ENCODE measurements at places on chromosomes 7 and 10.

DNA sequence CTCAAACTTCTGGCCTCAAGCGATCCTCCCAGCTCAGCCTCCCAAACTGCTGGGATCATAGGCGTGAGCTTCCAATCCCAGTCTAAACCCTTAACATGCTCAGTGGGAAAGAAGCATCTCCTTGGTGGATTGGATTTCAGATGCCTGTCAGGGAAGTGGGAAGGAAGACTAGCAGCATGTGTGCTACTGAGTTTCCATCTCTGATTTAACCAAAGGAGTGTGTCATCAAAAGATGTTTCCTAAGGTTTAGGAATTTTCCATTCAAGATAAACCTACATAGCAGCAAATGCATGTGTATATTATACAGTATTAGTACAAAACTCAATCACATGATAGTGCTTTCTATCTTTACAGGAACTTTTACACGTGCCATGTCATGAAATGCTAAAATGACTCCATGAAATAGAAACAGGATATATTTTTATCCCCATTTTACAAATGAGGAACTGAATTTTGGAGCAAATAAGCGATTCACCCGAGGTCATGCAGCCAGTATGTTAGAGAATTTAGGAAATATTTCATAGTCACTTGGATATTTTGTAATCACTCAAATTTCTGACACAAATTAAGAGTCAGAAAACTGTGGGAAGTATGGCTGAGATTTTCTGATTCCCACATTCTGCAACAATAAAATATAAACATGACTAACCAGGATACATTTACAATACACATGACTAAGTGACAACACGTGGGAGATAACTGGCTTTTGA, 11.4 kb upstream of the TMEM26 start:
- no peak for DNase-seq

DNA sequence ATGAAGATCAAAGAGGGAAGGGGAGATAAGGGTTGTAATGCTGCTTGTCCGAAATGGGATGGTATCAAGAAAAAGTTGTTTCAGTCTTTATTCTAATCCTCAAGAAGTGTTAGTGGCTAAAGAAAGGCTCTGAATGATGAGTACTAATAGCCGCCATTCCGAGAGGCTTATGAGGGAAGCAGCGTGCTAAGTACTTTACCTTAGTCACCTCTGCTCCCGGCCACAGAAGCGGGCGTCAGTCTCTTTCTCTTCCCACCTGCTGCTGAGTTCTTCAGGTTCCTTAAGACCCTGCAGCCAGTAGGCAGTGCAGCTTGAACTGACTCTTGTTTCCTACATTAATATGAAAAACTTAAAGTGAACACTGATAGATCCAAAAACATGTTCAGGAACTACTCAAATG, 73.1 kb downstream of the EEPD1 start:
- no peak for DNase-seq

DNA sequence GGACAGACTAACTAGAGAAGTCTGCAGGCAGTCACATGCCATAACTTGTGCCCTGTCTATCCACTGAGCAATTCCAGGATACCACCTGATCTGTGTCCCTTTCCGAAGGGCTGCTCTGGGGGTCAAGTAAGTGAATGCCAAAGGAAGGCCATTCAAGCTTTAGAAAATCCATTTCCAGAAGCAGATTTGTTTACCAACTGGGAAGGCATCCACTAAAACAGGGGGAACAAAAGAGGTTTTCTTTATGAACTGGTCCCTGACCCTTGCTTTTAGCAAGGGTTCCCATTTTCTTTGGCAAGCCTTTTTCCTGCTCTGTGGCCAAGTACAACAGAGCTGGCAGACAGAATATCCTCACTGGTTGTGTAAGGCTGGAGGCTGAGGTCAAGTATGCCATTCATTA, 36.5 kb downstream of the ITPRID1 start:
- DNase-seq, result no peak

GRCh38 chr10:102595897-102596296, 48.4 kb upstream of the TRIM8 start:
- DNase-seq, result no peak

DNA sequence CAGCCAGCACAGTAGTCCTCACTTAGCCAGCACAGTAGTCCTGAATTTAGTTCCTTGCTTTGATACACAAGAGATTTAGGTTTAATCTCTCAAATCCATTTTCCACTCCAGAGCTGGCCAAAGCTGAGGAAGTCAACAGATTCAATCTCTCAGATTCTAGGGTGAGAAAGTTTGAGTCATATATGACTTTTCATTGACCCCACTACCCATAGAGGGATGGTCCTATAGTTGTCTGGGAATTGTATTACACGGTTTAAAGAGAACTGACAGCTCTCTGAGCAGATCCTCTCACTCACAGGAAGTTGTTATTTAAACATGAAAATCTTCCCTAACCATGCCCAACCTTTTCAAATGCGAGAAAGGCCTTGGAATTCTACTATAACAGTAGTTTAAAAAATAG, 641.8 kb upstream of the SEMA3D start:
- no peak for DNase-seq

- DNase-seq, result no peak
These were observed 19.2 kb downstream of the ELFN1 start for GRCh38 chr7:1689311-1689710.

- no peak for DNase-seq
These were observed 89.9 kb downstream of the APBB1IP start for GRCh38 chr10:26528048-26528447.

- no peak for DNase-seq
These were observed 14.5 kb downstream of the TMEM120A start for GRCh38 chr7:75979759-75980429.

DNA sequence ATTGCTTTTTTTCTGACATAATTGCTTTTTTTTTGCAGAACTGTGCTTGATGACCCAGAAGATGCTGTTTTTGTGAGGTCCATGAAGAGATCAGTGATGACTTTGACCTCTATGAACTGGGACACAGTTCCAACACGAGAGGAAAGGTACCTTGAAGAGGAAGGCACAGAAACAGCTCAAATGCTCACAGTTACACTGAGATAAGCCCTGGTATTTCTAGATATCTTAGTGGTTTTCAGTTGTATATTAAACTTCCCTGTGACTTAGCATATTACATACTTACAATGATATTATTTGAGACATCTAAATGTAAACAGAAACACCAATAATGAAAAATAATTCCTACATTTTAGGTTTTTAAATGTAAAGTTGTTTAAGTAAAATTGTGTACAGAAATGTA, 54.7 kb downstream of the LRRC72 start:
- no peak for DNase-seq

GRCh38 chr7:117592011-117592635, 112.3 kb downstream of the CFTR start:
- no peak for DNase-seq

- no peak for DNase-seq
These were observed 109.2 kb downstream of the SORCS3 start for GRCh38 chr10:104750291-104750690.

- DNase-seq, result no peak
These were observed 283.2 kb downstream of the ARL4A start for GRCh38 chr7:12970626-12971025.

DNA sequence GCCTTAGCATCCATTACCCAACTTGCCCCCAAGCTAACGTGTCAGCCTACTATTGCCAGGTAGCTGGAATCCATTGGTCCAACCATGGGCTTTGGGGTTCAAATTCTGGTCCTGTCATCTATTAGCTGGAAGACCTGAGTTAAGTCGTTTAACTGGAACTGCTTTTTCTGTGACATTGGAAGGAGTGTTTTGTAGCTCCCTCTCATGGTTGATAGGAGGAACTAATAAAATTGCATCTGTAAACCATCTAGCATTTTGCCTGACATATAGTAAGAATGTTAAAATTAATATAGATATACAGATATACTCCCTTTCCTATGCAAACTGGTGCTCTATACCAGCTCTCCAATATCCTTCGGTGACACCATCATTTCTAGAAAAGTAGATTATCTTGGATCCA, 23.8 kb upstream of the SLF2 start:
- DNase-seq, result no peak

DNA sequence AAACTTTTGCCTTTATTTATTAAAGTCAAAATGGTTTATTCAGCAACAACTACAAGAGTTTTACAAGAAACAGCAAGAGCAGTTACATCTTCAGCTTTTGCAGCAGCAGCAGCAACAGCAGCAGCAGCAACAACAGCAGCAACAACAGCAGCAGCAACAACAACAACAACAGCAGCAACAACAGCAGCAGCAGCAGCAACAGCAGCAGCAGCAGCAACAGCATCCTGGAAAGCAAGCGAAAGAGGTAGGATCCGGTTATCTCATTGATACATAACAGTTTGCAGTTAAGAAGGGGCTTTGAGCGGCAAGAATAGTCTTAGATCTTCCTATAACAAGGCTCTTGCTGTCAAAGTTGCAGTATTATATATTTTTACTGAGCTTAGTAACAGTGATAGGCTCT, 215.1 kb downstream of the FOXP2 start:
- no peak for DNase-seq

DNA sequence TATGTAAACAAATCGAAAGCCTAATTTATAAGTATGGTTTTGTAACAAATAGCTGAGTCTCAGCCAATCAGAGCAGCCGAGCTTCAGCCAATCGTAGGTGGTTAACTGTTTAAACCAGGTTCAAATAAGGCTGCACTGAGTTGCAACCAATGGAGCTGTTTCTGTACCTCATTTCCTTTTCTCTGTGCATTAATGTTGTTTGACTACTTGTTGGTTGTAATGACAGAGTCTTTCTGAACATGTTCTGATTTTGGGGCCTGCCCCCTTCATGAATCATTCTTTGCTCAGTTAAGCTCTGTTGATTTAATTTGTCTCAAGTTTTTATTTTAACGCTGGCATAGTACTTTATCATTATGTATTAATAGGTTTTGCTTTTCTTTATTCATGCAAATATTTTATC, 14.6 kb downstream of the OTUD1 start:
- DNase-seq, result no peak

DNA sequence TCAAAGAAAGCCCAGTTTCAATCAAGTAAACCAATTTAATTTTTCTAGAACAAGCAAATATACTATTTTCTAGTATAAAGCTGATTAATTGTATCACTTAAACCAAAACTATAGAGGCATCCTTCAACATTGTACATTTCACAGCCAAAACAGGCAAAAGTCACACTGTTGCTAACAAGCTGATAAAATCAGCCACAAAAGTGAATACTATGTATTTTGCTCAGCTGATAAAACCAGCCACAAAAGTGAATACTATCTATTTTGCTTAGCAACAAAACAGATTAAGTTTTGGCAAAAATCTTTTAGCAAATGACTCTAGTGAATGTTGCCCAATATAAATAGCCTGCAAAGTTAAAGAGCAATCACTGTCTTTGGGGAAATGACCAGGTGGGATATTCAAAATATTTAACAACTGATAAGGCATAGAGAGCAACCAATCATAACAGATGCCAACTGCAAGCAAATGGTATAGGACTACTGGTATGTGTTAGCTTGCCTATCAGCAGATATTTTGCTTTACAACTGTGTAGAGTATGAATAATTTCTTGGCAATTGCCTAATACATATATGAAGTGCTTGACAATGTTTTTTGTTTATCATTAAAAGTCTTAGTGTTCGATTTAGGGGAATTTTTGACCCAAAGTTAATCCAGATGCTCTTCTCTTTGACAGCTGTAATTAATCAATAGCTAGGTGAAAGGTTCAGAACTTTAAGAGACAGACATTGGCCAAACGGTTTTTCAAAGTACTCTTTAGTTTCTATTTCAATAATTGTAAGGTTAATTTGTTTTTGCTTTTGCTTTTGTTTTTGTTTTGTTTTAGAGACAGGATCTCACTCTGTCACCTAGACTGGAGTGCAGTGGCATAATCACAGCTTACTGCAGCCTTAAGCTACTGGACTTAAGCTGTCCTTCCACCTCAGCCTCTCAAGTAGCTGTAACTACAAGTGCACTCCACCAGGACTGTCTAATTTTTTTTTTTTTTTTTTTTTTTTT, 44.4 kb upstream of the SP4 start:
- no peak for DNase-seq

DNA sequence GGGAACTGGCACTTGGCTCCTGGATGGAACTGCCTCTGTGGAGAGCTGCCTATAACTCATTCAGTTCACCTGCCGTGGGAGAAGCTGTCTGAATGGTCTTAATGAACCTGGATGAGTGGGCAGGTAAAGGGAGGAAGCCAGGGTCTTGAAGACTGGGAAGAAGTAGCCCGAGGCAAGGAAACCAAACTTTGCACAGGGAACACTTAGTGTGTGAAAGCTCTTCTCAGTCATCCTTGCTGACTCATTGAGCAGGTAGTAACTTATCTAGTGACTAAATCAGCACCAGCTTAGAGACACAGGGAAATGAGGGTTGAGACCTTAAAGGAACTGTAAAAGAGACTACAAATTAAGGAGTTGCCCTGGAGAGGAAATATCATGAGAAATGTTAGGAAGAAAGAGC, 9.9 kb downstream of the LRRC4 start:
- no peak for DNase-seq

DNA sequence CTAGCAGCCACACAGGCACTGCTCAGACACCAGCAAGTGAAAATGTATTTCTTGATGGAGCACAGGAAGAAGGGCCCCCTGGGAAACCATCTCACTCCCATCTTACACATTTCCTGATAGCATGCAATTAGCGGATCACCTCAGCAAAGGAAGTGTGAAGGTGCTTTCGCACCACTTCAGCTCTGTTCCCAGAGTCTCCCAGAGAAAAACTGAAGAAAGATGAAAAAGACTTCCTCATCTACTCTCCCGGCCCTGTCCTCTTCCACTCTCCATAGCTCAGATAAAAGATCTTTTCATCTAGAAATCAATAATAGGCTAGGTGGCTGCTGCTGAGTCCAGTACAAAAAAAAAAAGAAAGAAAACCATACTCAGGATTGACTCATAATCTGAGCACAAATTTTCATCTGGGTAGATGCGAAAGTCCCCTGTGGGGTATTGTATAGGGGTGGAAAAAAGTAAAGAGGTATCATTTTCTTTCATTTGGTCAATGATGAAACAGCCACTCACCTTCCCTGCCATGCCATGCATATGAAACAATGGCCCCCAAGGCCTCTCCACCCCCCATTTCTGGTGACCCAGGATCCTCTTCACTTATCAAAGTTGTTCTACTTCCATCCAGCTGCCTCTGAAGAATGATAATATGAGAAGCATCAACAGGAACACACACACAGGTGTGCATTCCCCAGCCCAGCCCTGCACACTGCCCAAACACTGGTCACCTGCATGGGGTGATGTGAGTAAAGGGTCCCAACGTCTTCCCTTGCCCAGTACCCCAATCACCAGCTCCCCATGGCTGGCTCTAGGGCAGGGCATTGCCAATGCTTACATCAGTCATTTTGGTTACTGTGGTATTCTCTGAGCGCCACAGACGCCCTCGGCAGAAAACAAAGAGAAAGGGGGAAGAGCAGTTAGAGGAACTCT, 48.8 kb upstream of the DGKI start:
- no peak for DNase-seq

GRCh38 chr10:87782721-87783120, 35.3 kb downstream of the ATAD1 start:
- DNase-seq, result no peak

Measured in activated gamma-delta T cell (primary cell).